ENCODE measurements at places on chromosomes 12 and 14. TPM values are rescaled to one million over a fixed set of nuclear protein-coding genes. Genes with fewer than 3 reads are reported as not detected.

- no peak overlapping the region for H3K4me3 ChIP-seq
- no peak overlapping the region for H3K27ac ChIP-seq
- no peaks in the 10 kb centered on the region for H3K36me3 ChIP-seq
- H3K4me1 ChIP-seq: no peaks in the 10 kb centered on the region
- H3K27me3 ChIP-seq: no peaks in the 10 kb centered on the region
Observed at GRCh38 chr12:51324953-51325352, 979 bp upstream of the BIN2 start.

- no peak for DNase-seq
- H3K36me3 ChIP-seq: peaks cover 5% of the 10 kb centered on the region
- H3K27me3 ChIP-seq: no peaks in the 10 kb centered on the region
- no peak overlapping the region for H3K4me3 ChIP-seq
Observed at GRCh38 chr14:76181546-76181945, 29.8 kb downstream of the GPATCH2L start.

GRCh38 chr12:40144023-40144422 lies 38.1 kb upstream of the SLC2A13 start:
- DNase-seq: peak; percentile 7
- no peak overlapping the region for H3K27ac ChIP-seq
- H3K4me3 ChIP-seq: no peak overlapping the region
- H3K36me3 ChIP-seq: no peaks in the 10 kb centered on the region
- H3K4me1 ChIP-seq: no peaks in the 10 kb centered on the region

GRCh38 chr12:124928095-124928911 lies 13.9 kb upstream of the UBC start:
- no peak overlapping the region for H3K4me3 ChIP-seq
- H3K36me3 ChIP-seq: no peaks in the 10 kb centered on the region
- peak overlapping the region; percentile 96 for H3K27ac ChIP-seq
- H3K4me1 ChIP-seq: no peaks in the 10 kb centered on the region
- peak; percentile 45 for DNase-seq

DNA sequence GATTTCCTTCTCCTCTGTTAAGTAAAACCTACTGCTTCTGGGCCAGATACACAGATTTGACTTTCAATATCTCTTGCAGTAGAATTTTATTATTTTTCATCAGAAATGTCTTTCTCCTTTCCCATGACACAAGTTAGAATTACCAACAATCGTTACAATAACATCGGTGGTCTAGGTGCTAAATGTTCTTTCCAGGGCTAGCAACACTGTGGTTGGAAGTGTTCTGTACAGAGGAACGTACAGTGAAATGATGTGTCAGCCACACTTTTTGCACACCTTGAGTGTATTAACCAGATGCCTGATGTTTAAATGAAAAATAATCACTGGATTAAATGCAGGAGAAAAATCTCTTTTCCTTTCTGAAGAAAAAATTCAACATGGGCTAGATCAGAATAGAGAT lies 27.7 kb upstream of the KLRD1 start:
- DNase-seq: no peak
- no peaks in the 10 kb centered on the region for H3K27me3 ChIP-seq
- H3K4me1 ChIP-seq: no peaks in the 10 kb centered on the region
- no peak overlapping the region for H3K27ac ChIP-seq

The CACNA1C gene
- 2.9 TPM for total RNA-seq

The SLC5A8 gene
- 80.1 TPM for total RNA-seq

DNA sequence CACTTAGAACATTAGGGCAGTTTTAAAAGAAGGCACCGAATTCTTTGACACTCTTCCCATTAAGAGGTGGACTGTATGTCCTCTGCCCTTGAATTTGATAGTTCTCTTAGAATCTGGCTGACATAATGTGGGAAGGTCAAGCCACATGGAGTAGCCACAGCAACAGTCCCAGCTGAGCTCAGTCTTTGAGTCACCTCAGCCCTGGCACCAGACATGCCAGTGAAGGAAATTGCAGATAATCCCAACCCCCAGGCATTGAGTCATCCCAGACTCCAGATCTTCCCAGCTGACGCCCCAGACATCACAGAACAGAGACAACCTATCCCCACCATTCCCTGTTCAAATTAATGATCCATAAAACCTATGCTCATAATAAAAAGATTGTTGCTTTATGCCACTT lies 83.4 kb downstream of the GTF2A1 start:
- H3K4me1 ChIP-seq: peaks cover under 1% of the 10 kb centered on the region
- H3K4me3 ChIP-seq: no peak overlapping the region
- no peak overlapping the region for H3K27ac ChIP-seq

Measured in thyroid gland (tissue), 4 donors.